ENCODE measurements at places on chromosomes 16 and 17.
A peak's percentile ranks its signal among the peaks of the same experiment; 100 is the strongest.

DNA sequence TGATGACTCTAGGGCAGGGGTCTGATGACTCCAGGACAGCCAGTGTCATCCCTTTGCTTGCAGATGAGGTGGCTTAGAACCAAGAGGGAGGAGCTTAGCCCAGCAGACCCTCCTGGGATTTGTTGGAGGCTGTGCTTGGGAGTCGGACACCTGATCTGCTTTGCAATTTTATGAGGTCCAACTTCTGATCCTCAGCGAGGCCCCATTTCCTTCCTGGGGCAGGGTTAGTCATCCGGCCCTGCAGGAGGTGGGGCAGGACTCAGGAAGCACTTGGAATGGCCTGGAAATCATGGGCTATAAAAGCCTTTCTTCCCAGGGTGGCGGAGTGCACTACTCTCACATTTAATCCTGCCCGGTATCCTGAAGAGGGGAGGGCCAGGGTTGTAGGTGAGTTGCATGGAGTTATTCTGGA lies 168.5 kb downstream of the MSI2 start:
- DNase-seq, result no peak

DNA sequence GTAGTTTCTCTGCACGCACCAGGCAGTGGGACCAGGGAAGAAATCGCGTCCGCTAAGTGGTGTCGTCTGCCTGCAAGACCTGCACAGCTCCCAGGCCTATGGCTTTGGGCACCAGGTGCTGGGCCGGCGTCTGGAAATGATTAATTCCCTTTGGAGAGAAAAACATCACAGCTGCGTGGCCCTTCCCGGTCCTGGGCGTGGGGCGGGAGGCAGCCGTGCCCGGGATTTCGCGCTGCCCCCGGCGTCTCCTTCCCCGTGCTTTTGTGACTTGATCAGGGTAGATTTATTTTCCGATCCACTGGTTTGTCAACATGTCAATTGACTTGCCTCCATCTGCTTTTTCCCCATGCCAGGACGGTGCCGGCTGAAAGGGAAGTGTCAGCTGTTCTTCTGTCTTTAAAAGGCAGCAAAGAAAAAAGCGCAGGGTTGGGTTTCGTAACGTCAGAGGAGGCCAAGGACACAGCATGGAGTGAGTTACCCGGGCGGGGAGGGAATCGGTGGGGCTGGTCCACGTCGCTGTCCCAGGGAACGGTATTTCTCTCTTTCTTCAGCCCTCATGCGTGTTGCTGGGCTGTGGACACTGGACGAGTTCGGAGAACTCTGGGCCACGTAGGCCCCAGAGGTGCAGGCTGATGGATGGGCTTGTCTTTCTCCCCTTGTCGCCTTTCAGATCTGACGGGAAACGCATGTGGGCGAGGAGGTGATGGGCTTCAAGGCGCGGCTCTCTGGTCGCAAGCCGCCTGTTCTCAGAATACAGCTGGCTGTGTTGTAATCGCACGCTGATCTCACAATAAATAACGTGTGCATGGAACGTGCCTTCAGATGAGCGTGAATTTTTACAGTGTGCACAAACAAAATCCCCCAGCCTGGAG lies 188.1 kb upstream of the ZNF469 start:
- no peak for DNase-seq

DNA sequence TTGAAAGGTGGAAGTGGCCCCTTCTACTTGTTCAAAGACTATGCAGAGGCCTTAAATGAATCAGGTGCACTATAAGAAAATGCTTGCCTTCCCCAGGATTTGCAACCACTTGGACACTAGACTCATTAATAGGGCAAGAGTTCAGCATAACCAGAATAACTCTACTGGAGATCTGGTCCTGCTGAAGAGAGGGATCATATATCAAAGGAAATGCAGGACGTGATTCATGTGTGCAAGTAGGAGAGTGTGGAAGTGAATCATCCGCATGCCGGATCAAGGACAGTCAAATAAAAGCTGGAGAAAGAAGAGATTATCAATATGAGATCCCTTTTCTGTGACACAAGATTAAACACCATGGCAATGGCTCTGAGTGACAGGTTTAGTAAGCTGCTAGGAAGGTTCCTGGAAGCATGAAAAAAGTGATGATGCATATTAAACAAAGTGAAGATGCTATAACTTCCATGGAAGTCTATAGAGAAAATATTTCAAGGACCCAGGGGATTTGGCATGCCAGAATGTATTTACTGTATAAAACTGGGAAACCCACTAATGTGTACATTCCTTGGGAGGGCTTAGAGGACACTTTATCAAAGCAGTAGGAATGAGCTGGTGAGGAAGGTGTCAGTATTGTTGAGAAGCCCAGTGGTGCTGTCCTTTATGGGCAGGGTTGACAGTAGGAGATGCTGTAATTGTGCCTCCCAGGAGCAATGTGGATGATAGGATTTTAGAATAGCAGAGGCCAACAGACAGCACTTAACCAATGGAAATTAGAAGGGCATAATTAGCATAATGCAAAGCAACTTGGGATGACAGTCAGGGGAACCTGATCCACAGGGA lies 133.1 kb downstream of the ABCA8 start:
- DNase-seq, result peak; percentile 94

- DNase-seq, result no peak
Observed at GRCh38 chr16:83925095-83925905, 26.4 kb downstream of the MLYCD start.

DNA sequence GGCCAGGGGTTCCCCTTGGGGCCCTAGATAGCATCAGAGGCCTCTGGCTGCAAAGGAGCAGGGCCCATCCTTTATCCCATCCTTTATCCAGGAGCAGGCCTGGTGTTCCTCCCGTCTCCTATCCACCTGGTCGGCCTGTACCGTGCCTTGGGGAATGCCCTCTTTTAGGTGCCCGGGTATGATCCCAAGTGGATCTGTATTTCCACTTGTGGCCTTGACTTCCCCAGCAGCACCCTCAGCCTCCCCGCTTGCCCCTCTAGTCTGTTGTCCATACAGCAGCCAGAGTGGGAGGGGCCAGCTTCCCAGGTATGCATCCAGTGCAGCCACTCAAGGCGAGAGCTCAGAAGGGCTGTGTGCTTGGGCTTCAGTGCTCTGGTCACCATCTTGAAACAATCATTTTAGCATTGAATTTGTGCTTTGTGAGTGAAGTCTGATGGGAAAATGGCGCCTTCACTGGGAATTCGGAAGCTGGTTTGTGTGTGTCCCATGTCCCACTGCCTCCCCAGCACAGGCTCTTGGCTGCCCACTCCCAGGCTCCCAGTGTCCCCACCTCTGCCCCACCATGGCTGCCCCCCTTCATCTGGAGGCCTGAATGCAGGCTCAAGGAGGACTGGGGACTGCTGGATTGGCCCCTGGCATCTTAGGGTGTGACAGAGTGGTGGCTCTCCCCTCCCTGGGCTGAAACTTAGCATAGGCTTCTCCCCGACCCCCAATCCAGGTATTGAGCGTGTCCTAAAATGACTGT lies 3.3 kb upstream of the RNF112 start:
- DNase-seq, result no peak

DNA sequence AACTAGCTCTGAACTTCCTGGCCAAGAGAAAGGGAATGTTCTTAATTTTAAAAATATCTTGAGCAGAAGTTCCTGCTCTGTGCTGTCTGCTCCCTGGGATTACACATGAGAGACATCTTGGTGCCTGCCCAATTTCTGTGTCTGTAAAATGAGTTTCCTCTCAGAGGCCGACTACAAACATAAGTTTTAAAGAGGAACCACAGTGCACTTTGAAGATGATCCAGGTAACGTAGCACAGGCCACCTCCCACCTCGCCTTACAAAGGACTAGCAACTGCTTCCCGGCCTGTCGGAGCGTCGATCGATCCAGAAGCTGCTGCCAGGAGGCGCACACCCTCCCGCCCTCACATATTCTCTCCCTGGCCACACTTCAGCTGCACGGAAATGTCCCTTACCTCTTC lies 55.0 kb upstream of the ATP2A3 start:
- no peak for DNase-seq

- DNase-seq, result no peak
Observed at GRCh38 chr16:69311533-69312387, 610 bp downstream of the VPS4A start.

DNA sequence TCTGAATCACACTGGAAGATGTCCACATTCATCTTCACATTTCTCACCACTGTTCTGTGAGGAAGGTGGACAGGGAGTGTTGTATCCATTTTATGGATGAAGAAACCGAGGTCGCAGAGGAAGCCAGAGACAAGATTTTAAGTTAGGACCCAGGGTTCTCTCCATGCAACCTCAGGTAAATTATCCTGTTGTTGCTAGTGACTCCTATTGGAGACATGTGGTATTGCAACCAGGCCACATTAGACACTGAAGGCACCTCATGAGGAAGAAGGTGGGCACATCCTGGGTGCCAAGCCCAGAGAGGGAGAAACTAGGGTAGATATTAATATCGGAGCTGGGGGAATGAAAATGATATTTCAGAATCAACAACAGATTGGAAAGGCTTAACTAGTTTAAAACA lies 8.5 kb upstream of the WNT9B start:
- no peak for DNase-seq

GRCh38 chr16:27248036-27248435 lies 20.5 kb downstream of the NSMCE1 start:
- no peak for DNase-seq

DNA sequence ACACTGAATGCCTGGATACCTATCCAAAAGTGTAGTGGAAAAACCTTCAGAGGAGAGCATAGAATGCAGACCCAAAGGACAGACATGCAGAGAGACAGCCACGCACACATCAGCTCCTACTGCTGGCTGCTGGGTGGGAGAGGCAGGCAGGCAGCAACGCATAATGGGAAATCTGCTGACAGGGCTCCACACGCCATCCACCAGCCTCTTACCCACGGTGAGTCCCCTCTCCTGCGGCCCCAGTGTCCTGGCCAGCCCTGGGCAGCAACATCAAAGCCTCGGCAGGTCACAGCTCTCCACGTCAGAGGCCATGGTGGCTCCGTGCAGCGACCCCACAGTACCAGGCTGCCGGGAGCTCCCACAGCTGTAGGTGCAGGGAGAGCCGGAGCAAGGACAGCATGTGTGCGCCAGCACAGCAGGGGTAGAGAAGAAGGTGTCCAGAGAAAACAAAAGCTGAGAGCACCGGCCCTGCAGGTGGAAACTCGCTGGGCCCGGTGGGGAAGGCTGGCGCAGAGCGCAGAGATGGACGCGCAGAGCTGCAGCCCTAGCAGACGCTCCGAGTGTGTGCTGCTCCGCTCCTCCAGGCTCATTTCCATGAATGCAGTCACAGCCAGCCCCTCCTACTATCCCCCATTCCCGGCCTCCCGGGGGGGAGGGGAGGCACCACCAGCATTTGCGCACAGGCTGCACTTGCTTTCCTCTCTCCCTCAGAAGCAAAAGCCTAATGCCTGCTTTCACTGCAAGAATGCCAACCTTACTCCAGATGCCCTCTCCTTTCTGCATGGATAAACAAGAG lies 58.9 kb downstream of the CYTH1 start:
- DNase-seq, result no peak

DNA sequence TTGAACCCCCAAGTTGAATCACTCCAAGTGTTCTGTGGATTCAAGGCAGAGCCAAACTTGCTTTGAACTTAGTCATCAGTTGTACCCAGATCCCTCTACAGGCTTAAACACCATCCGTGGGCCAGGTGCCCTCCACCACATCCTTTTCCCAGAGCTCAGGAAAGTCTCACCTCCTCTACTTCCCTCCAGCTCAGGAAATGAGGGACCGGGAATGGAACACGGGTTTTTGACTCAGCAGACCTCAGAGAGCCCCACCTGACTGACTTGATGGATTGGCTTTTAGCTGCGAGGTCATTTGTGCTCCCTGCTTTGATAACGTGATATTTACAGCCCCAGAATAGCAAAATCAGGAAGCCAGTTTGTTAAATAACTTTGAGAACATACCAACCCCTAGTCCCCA lies 20.1 kb downstream of the GID4 start:
- no peak for DNase-seq

GRCh38 chr16:67649494-67649931 lies 4.6 kb downstream of the CARMIL2 start:
- no peak for DNase-seq

DNA sequence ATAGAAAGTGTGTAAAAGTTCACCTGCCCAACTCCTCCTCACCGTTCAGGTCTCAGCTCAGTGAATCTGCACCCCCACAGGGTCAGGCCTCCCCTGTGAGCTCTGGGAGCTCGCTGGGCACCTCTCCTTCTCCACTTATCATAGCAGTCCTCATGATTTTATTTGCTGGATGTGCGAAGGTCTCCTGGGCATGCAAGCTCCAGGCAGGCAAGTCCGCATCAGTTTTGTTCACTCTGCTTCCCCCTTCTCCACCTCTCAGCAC lies 112.8 kb downstream of the ZNF423 start:
- DNase-seq, result no peak

All from COLO829 (cell line).